ENCODE measurements at places on chromosomes 12 and 14.

DNA sequence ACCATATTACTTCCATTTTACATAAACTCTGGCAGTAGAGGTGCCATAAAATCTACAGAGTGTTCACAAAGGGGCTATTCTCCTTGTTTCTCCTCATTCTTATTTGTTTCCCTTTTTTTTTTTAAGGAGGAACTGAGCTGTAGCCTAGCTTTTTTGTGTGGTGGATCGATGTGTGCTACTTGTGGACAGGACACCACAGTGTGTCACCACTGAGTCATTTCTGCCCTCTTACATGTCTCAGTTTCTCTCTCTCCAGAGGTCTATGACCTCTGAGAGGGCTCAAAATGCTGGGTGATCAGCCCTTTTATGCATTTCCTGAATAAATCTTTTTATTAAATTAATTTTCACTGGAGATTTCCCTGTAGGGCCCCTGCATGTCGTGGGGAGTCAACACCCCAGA lies 370.2 kb downstream of the ADGRD1 start:
- DNase-seq, result no peak

GRCh38 chr14:88989911-88990310 lies 165.5 kb downstream of the TTC8 start:
- no peak for DNase-seq

GRCh38 chr14:36509069-36509917 lies 10.7 kb downstream of the NKX2-1 start:
- DNase-seq, result no peak

- no peak for DNase-seq
Observed at GRCh38 chr14:72559669-72560255, 334.1 kb downstream of the DPF3 start.

- no peak for DNase-seq
Observed at GRCh38 chr14:31465111-31465510, 7.8 kb upstream of the DTD2 start.

All from right cardiac atrium (tissue), 5 donors.